T-helper 9 cell (primary cell): ENCODE measurements at places on chromosomes 11 and 22.
A peak's percentile ranks its signal among the peaks of the same experiment; 100 is the strongest.

- no peak for DNase-seq
These were observed 28.3 kb upstream of the USP47 start for GRCh38 chr11:11813288-11813962.

DNA sequence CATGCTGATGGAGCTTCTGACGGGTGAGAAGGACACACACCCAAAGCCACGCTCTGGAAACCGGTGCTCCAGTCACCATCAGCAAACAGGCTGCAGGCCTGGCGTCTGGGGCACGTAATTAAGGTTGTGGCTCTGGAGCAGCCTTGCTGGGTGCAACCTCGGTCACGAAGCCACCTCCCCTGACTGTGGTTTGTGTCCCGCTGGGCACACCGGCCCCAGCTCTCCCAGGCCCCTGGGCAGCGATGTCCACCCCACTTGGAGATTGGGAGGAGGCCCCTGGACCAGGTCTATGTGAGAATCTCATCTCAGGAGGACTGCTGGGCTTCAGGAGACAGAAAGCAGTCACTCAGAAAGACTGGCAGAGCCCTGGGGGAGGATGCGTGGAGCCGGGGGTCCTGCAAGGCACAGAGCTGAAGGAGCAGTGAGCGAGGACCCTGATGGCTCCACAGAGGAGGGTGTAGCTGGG is 631.6 kb downstream of the BRD1 start:
- no peak for DNase-seq

DNA sequence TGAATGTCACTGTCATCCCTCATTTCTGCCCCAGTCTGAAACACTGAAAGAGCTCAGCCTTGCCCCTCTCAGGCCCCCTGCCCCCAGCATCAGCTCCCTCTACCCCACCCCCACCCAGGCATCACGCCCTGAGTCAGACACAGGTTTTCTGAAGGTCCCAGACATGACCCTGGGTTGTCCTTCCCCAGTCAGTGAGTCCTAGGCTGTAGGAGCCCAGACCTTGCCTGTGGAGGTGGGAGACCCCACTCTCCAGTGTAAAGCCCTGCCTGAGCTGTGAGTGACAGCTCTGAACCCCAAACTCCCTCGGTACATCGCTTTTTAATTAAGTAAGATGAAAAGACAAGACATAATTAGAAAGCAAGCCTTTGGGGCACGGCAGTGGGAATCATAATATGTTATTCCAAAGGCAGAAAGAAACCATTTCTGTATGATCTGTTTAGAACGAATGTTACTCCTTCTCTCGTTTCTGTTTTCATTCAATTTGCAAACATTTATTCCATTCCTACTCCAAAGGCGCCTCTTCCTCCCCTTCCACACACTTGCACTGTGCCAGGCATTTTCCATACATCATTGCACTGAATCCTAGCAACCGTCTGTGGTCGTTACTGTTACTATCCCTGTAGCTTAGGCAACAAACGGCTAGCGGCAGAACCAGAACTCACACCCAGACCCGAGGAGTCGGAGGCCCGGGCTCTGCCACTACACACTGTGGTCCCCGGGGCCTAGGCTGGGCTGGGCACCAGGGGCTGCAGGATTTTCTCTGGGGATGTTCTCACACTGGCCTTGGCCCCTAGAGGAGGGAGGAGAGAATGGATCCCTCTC is 63.4 kb downstream of the CD6 start:
- DNase-seq = no peak

- no peak for DNase-seq
These were observed 15.4 kb downstream of the OR52K2 start for GRCh38 chr11:4464216-4465159.

- no peak for DNase-seq
These were observed 1082.5 kb downstream of the BRD1 start for GRCh38 chr22:48744967-48745841.

GRCh38 chr22:37331034-37331428 is 48.7 kb downstream of the CYTH4 start:
- DNase-seq = no peak

DNA sequence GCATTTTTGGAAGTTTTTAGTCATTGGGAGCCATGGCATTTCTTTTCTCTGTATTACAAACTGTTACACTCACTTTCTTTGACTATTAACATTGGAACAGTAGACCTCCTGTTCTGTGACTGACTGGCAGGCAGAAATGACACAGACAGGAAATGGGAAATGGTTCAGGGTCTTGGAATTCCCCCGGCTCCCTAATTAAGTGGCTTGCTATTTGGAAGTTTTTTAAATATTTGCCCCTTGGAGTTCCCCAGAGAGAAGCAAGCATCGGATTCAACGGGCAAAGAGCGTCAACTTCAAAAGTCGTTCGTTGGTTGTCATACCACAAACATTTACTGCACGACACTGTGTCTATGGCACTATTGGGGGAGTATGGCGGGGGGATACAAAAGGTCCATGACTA is 1.1 kb upstream of the BIRC2 start:
- DNase-seq = peak; percentile 10
